ENCODE measurements at places on chromosomes 3 and 15.

DNA sequence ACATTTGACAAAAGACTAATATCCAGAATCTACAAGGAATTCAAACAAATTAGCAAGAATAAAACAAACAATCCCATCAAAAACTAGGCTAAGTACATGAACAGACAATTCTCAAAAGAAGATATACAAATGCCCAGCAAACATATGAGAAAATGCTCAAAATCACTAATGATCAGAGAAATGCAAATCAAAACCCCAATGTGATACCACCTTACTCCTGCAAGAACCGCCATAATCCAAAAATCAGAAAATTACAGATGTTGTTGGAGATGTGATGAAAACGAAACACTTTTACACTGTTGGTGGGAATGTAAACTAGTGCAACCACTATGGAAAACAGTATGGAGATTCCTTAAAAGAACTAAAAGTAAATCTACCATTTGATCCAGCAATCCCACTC, 79.4 kb downstream of the SNTN start:
- no peak overlapping the region for H3K27ac ChIP-seq
- H3K4me1 ChIP-seq: no peaks in the 10 kb centered on the region
- peaks cover 10% of the 10 kb centered on the region for H3K27me3 ChIP-seq
- no peak overlapping the region for H3K4me3 ChIP-seq
- peaks cover 2% of the 10 kb centered on the region for H3K36me3 ChIP-seq

- no peak overlapping the region for H3K27ac ChIP-seq
- H3K4me3 ChIP-seq: no peak overlapping the region
- H3K4me1 ChIP-seq: no peaks in the 10 kb centered on the region
- H3K27me3 ChIP-seq: no peaks in the 10 kb centered on the region
- no peaks in the 10 kb centered on the region for H3K36me3 ChIP-seq
Observed at GRCh38 chr15:77516786-77517185, 96.1 kb downstream of the HMG20A start.

DNA sequence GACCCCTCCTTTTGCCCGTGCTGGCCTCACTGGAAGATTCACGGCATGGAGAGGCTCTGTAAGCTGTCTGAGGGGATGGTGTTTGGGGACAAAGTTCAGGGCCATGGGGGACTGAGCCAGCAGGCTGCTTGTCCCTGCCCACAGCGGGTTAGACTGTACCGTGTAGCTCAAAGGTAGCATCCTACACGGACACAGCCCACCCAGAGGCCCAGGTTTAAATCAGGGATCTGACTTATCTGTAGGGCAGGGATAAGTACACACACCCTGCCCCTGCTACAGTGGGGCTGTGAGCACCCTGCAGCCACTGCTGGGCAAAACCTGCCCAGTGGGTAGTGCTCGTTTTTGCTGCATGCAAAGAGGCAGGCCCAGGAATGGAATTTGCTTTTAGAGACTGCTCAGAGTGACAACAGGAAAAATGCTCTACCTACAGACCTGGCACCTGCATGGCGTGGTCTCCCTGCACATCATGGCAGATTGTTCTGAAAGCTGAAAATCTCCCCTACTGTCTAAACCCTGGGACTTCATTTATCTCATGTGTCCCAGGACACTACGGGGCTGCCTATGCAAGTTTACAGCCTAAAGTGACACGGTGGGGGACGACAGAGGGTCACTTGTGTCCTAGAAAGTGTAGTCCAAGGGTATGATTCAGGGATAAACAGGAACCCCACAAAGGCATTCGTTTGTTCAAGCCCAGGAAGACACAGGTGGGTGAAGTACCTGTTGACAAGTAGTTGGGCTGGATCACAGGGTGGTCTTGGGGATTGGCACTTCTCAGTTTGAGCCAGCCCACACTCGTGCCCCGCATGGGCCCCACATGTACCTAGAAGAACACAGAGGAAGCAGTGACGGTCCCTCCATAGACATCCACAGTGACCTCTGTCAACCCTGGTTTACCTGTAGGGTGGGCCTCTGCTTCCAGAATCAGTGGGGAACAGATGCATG, 27.7 kb downstream of the CHDH start:
- H3K27me3 ChIP-seq: peaks cover 6% of the 10 kb centered on the region
- no peak overlapping the region for H3K27ac ChIP-seq
- no peaks in the 10 kb centered on the region for H3K36me3 ChIP-seq
- no peak for DNase-seq
- no peak overlapping the region for H3K4me3 ChIP-seq

- peaks cover 5% of the 10 kb centered on the region for H3K27me3 ChIP-seq
- no peak overlapping the region for H3K27ac ChIP-seq
- no peaks in the 10 kb centered on the region for H3K36me3 ChIP-seq
- H3K4me3 ChIP-seq: no peak overlapping the region
- no peak for DNase-seq
Observed at GRCh38 chr15:33699691-33700447, 268.4 kb upstream of the CHRM5 start.

DNA sequence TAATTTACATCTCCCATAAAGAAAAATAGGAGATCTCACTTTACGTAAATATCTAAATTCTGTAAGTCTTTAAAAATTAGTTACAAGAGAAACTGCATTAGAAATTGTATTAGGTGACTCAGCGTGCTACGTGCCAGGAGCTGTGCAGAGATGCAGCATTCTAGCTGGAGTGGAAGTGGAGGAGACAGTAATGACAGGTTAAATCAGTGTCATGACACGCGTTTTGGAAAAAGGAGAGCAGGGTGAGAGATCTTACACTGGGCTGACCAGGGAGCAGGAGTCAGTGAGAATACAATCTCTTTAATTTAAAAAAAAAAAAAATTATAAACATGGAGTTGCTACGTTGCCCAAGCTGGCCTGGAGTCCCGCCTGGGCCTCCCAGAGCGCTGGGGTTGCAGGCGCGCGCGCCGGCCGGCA, 635 bp downstream of the TUBGCP5 start:
- no peaks in the 10 kb centered on the region for H3K27me3 ChIP-seq
- peak overlapping the region; percentile 83 for H3K27ac ChIP-seq
- peak overlapping the region; percentile 89 for H3K4me3 ChIP-seq

- no peak overlapping the region for H3K27ac ChIP-seq
- peaks cover 10% of the 10 kb centered on the region for H3K36me3 ChIP-seq
- DNase-seq: no peak
- no peaks in the 10 kb centered on the region for H3K27me3 ChIP-seq
- no peak overlapping the region for H3K4me3 ChIP-seq
Observed at GRCh38 chr3:119380697-119381096, 82.7 kb downstream of the TMEM39A start.

- H3K4me3 ChIP-seq: no peak overlapping the region
- H3K27me3 ChIP-seq: peaks cover 4% of the 10 kb centered on the region
- no peaks in the 10 kb centered on the region for H3K36me3 ChIP-seq
- no peak overlapping the region for H3K27ac ChIP-seq
Observed at GRCh38 chr3:182400838-182401237, 392.5 kb upstream of the ATP11B start.

DNA sequence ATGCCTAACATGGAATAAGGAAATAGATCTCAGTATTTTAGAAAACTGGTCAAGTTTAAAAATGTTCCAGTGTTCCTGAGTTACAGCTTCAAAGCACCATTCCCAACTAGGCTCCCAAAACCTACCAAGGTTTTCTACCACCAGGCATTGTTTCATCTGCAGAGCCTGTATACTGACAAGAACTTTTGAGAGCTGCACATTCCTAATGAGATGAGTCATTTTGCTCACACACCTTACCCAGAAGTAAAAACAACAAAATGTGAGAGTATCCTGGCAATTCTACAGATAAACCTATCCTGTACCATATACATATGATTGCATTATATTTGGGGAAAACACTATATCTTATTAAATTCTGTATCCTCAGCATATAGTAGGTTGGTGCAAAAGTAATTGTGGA, 90.7 kb downstream of the ATP8B4 start:
- no peaks in the 10 kb centered on the region for H3K36me3 ChIP-seq
- H3K27me3 ChIP-seq: peaks cover 3% of the 10 kb centered on the region
- H3K27ac ChIP-seq: no peak overlapping the region
- H3K4me1 ChIP-seq: no peaks in the 10 kb centered on the region

GRCh38 chr3:149252272-149252671, 30.6 kb upstream of the CP start:
- H3K27ac ChIP-seq: no peak overlapping the region
- H3K27me3 ChIP-seq: peaks cover 8% of the 10 kb centered on the region
- no peak for DNase-seq
- H3K4me3 ChIP-seq: no peak overlapping the region
- H3K36me3 ChIP-seq: no peaks in the 10 kb centered on the region

DNA sequence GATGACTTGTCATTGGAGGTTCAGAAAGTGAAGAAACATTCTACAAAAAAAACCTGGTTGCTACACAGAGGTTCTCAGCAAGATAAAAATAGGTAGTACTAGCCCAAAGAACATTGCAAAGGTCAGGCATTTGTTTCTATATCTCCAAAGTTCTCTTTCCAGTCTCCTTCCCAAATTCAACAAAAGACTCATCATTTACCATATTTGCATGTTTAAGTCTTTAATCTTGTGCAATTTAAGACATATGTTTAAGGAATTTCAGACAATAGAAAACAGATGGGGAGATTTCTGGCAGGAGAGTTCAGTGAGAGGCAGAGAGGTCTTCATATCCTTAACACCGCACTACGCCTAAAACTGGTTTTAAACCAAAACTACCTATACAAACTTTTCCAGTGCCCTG, 173.8 kb upstream of the THBS1 start:
- peaks cover 11% of the 10 kb centered on the region for H3K4me1 ChIP-seq
- H3K27ac ChIP-seq: no peak overlapping the region
- DNase-seq: no peak
- no peaks in the 10 kb centered on the region for H3K36me3 ChIP-seq
- H3K4me3 ChIP-seq: no peak overlapping the region

GRCh38 chr15:77581896-77582569, 50.7 kb downstream of the LINGO1 start:
- no peaks in the 10 kb centered on the region for H3K4me1 ChIP-seq
- DNase-seq: no peak
- H3K36me3 ChIP-seq: no peaks in the 10 kb centered on the region
- no peak overlapping the region for H3K27ac ChIP-seq
- no peak overlapping the region for H3K4me3 ChIP-seq

GRCh38 chr15:99566157-99566897, 543 bp downstream of the MEF2A start:
- DNase-seq: peak; percentile 36
- H3K36me3 ChIP-seq: peaks cover 4% of the 10 kb centered on the region
- H3K27me3 ChIP-seq: no peaks in the 10 kb centered on the region
- H3K4me1 ChIP-seq: peaks cover 37% of the 10 kb centered on the region
- peak overlapping the region; percentile 99 for H3K4me3 ChIP-seq

GRCh38 chr3:46892285-46893145, 15.0 kb downstream of the PTH1R start:
- peak overlapping the region; percentile 32 for H3K4me3 ChIP-seq
- no peaks in the 10 kb centered on the region for H3K36me3 ChIP-seq
- peaks cover 53% of the 10 kb centered on the region for H3K27me3 ChIP-seq
- DNase-seq: no peak
- no peaks in the 10 kb centered on the region for H3K4me1 ChIP-seq
- H3K27ac ChIP-seq: no peak overlapping the region

DNA sequence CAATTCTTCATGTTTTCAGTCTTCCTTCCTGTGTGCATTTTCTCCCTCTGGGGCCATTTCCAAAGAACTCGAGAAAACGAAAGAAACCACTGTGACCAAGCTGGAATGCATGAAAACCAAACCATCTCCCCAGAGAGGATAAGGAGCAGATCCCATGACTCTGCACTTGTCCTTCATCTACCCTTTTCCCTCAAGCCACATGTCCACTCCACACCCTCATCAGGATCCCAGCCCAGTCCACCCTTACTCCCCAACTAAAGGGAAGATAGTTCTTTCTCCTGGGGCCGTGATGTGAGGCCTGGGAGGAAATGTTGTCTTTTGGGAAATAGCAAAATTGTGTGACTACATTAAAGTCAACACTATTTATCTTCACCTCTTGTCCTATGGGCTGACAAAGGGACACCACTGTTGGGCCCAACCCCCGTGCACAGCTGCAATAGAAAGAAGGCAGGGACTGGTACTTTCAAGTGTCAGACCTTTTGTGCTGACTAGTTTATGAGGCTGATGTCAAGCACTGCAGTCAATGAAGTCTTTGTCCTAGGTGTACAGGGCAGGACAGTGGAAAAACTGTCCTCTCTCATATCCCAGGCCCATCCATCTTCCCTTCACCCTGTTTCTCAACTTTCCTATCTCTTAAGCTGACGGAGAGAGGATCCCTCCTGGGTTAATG, 487.1 kb upstream of the NR2F2 start:
- peaks cover 13% of the 10 kb centered on the region for H3K4me1 ChIP-seq
- peaks cover 5% of the 10 kb centered on the region for H3K27me3 ChIP-seq
- no peaks in the 10 kb centered on the region for H3K36me3 ChIP-seq
- no peak overlapping the region for H3K27ac ChIP-seq

GRCh38 chr3:186985661-186986364, 55.5 kb downstream of the ST6GAL1 start:
- DNase-seq: no peak
- no peak overlapping the region for H3K27ac ChIP-seq
- H3K27me3 ChIP-seq: no peaks in the 10 kb centered on the region
- peaks cover 25% of the 10 kb centered on the region for H3K36me3 ChIP-seq

DNA sequence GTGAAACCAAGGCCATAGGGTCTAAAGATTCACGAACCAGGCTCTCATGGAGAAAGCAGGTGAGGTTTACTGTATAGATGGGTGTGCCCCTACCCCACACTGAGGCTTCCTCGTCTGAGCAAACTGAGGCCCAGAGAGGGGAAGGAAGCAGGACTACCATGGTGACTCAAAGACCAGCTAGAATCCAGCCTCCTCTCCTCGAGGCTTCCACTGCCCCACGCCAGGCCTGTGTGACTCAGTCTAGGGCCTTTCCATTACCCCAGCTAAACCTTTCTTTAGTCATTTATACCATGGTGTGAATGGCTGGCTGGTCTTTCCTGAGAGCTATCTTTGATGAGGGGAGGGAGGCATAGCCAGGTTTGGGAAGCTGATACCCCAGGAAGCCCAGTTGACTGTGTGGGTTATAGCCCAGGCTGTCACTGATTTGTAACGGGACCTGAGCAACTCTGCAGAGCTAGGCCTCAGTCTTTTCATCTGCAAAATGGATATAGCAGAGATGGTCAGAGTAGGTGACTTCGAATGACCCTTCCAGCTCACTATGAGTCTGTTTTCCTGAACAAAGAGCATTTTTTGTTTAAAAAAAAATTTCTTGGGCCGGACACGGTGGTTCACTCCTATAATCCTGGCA, 3.0 kb upstream of the RHO start:
- H3K4me1 ChIP-seq: no peaks in the 10 kb centered on the region
- H3K4me3 ChIP-seq: no peak overlapping the region
- no peak overlapping the region for H3K27ac ChIP-seq
- no peaks in the 10 kb centered on the region for H3K36me3 ChIP-seq

All from activated naive CD8-positive, alpha-beta T cell treated with anti-CD3 and anti-CD28 coated beads for 36 hours (primary cell).